SIG-M5 (cell line): ENCODE measurements at places on chromosomes 7 and 10.

DNA sequence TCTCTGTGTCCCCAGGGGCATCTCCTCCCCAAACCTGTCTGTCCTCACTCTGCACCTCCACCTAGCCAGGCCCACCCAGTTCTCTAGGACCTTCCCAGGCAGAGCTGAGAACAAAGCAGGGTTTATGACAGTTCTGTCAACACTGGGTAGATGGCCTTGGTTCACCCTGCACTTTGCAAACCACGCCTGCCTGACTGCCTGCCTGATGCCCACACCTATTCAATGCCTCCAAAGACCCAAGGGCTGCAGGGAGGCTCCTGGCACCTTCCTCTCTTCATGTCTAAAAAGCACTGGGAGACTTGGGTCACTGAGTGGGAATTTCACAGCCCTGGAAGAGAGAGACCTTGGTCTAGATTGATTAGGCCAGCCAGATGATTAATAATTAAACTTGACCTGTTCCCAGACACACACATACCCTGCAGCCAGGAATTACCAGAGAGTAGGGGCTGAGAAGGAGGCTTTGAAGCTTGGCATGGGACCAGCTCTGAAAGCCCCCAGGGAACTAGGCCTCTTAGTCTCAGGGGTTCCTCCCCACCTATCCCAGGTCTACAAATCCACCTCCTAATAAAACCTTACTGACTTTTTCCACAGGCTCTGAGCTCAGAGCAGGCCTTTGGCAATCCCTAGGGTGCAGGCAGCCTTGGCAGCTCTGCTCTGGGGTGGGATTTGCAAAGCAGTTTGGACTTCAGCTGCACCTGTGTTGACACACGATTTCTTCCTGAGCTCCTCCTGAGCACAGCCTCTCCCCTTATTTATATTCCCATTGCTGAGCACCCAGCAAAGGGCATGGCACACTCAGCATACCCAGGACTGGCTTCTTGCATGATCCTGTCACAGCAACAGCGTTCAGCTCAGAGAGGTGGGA is 25.7 kb upstream of the PDCD4 start:
- no peak for DNase-seq

DNA sequence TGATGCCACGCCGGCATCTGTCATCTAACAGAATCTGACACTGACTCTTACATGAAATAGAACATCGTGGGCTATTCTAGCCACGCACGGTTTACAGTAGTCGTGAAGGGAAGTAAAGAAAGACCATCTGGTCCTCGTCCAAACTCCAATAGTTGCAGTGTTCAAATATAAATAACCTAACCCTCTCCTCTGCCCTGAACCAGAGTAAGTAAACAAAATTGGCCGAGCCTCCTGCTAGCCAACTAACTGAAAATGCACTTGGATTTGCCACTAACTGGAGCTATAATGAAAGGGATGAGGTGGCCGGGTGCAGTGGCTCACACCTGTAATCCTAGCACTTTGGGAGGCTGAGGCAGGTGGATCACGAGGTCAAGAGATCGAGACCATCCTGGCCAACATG is 29.5 kb upstream of the ZC3HAV1L start:
- no peak for DNase-seq

DNA sequence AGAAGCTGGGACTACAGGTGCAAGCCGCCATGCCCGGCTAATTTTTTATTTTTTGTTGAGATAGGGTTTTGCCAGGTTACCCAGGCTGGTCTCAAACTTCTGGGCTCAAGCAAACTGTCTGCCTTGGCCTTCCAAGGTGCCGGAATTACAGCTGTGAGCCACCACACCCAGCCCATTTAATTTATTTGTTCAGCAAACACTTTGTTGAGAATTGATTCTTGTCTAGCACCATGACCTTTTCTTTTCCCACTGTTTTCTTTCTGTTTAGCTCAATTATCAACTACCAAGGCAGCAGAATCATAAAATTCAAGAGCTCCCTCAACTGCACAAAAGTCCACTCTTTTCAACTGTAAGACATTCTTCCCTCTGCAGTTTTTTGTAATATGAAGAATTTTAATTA is 47.8 kb upstream of the PARD3 start:
- DNase-seq, result no peak

DNA sequence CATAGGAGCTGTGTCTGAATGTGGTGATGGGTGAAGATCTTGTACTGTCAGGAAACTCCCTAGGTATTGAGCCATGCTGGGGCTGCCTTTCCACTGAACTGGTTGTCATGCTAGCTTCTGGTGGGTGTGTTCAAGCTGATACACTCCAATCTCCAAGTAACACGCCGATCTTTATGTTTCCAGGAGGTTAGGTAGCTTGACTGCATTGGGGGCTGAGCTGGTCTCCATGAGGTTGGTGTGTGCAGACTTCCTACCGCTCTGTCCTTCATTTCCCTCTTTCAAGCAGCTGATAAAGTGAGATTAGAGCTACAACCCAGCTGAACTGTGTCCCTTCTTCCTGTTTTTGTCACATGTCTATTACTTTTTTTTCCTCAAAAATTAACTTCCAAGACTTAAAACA is 265.5 kb downstream of the ANKRD30A start:
- DNase-seq, result no peak

- no peak for DNase-seq
Observed at GRCh38 chr10:44882166-44882720, 28.9 kb upstream of the TMEM72 start.

DNA sequence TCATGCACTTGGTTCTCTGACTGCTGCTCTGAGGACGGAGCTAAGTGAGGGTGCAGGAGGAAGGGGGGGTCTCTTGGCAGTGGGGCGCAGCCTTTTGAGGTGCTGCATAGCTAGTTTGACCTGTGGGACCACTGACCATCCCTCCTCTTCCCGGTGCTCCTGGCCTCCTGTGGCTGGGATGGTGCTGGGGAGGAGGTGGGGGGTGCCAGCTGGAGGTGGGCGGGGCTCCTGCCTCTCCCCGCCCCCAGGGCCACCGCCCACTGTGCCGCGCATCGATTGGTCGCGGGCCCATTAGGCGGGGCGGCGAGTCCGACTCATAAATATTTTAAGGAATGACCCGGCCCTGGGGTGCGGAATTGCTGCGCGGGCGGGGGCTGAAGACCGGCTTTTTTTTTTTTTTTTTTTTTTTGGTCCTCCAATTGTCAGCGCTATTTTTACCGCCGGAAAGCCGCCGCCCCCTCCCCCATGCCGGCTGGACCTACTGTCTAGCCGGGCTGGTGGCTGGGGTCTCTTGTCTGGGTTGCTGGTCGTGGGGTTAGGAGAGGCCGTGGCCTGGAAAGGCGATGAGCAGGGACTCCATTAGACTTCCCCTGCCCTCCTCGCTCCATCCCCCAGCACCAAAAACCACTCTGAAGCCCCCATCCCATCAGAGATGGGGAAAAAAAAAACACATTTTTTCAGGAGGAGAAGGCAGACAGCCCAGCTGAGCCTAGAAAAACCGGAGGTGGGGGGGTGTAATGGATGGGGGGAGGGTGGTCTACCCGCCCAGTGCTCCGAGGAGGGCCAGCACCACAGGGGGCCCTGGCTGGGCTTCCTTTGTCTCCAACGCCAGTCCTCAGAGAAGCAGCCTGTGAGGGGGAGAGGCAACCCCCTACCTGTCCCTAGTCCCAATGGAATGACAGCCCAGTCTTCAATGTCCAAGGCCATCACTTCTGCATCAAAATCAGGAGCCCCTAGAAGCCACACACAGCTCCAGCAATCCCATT is 6.4 kb downstream of the SH2B2 start:
- no peak for DNase-seq

- no peak for DNase-seq
Observed at GRCh38 chr7:47446871-47447466, 134.9 kb downstream of the TNS3 start.

DNA sequence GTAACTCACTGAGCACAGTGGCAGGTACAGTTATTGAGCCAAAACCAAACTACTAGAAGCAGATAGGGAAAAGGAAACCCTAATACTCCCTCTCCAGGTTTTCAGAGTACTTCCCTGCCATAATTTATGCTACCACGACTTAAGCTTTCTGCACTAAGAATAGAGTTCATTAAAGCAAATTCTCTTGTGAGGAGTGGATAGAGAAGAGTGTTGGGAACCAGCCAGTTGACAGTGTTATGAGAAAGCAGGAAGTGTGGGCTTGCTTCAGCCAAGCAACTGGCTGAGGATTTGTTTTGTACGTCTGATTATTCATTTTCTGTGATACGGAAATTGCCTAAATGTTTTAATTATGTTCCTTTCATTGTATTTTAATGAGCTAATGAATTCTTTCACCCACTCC is 280.5 kb downstream of the KIF20B start:
- no peak for DNase-seq

DNA sequence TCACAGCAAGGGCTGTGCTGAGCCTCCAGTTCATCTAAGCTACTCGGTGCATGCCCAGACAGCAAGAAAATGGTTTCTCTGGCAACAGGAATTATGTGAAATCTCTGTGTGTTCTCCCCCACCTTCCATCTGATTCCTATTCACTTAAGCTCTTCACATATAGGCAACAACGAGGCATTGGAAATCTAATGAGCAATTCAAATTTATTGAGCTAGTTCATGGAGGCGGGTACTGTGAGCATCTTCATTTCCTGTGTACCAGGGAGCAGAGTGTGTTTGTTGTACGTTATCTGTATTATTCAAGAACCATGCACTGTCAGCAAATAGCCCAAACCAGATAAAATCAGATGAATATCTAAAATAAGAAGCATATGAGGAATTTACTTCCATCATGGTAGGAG is 739.1 kb downstream of the MAGI2 start:
- DNase-seq, result no peak

DNA sequence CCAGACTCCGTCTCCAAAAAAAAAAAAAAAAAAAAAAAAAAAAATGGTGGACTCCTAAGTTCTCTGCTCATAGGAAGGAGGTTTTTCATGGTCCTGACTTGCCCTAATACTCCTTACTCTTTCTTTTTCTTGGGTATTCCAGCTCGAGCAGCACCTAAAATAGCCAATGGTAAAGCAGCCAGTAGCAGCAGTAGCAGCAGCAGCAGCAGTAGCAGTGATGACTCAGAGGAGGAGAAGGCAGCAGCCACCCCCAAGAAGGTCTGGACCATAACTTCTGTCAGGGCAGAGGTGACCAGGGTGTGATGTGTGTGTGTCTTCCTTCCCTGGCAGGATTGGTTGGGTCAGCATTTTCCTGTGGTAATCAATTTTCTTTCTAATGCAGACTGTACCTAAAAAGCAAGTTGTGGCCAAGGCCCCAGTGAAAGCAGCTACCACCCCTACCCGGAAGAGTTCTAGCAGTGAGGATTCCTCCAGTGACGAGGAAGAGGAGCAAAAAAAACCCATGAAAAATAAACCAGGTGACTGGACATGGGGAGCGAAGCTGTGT is 6.9 kb downstream of the NOLC1 start:
- no peak for DNase-seq

DNA sequence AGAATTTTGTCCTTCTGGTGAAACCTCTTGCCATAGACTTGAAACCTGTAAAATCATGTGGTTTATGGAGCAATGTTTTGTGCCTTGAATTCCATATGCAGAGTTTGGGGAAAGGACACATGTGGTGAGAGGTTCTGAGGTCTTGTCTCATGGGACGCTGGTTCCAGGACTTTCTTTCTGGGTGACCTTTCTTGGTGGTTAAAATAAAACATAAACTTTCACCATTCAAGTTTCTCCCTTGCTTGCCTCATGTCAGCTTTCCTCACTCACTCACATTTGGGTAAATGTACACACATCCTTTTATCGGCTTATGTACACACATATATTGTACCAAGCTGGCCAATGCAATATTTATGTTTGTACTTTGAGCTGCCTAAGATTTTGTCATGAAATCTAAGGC is 144.9 kb upstream of the CELF2 start:
- no peak for DNase-seq

GRCh38 chr10:103682631-103683030 is 172.7 kb downstream of the SH3PXD2A start:
- no peak for DNase-seq

GRCh38 chr10:127067542-127068194 is 128.7 kb downstream of the INSYN2A start:
- DNase-seq, result no peak

DNA sequence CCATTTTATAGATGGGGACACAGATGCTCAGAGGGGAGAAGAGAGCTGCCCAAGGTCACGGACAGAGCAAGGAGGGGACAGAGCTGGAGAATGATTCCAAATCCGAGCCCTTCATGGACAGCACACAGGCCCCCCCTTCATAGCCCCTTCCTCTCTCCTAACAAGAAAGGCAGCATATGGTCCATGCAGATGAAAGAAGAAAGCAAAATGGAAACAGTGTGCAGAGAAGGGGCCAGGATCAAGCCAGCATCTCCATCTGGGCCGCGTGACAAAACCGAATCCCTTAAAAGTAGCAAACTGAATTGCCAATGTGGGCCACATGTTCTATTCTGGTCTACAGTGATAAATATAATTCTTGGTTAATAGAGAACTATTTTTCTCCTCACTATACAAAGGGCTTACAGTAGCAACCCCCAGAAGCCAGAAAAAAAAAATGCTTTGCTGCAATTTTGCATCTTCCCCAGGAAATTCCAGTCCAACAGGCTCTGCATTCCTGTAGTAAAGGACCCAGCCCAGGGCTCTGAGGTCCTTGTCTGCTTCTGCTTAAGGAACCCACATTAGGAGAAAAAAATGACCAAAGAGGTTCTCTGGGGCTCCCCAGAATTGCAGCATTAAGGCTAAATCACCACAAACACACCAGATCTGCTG is 7.8 kb downstream of the CPXM2 start:
- DNase-seq, result no peak

- DNase-seq, result no peak
Observed at GRCh38 chr7:132508724-132509353, 67.4 kb downstream of the PLXNA4 start.

GRCh38 chr7:30464231-30464671 is 14.3 kb downstream of the NOD1 start:
- DNase-seq, result no peak

DNA sequence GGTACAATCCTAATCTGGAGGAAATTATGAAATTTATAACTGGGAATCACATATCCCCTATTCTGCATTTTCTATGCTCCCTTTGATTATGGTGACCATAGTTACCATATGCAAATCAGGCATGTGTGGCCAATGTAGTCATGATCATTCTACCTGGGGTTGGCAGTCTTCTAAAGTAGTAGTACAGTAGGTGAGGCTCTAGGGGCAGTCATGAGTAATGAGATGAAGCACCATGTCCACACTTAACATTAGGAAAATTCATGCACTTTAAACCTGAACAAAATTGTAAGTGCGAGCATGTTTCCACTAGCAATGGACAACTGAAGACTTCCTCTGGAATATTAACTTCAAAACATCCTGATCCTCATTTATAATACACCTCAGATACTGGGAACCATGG is 545.9 kb downstream of the SUGCT start:
- DNase-seq, result no peak

- DNase-seq, result no peak
Observed at GRCh38 chr10:74612195-74612594, 214.2 kb upstream of the KAT6B start.

DNA sequence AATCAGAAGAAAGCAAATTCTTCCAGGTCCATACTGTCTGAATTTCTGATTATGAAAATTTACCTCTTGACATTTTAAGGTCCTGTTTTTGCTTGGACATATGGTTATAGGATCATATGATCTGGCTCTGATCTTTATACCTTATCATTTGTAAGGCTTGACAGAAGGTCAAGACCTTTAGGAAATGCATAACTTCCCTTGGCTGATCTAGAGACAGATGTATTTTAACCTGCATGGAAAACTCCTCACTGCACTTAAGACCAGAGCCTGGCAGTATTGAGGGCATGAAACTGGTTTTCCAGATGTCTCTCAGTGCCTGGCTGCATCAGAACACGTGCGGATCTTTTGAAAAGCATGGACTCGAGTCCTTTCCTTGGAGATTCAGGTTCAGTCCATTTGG is 55.9 kb downstream of the TRRAP start:
- DNase-seq, result no peak

GRCh38 chr7:157673573-157673972 is 336.8 kb downstream of the DNAJB6 start:
- DNase-seq, result no peak

GRCh38 chr7:79212334-79212733 is 241.1 kb downstream of the MAGI2 start:
- no peak for DNase-seq
